Stimulated activated CD4-positive, alpha-beta T cell treated with anti-CD3 and anti-CD28 coated beads, Interleukin-15, amount 100 ng/mL, for 1 hour (primary cell): ENCODE measurements at places on chromosomes 12 and 14.

DNA sequence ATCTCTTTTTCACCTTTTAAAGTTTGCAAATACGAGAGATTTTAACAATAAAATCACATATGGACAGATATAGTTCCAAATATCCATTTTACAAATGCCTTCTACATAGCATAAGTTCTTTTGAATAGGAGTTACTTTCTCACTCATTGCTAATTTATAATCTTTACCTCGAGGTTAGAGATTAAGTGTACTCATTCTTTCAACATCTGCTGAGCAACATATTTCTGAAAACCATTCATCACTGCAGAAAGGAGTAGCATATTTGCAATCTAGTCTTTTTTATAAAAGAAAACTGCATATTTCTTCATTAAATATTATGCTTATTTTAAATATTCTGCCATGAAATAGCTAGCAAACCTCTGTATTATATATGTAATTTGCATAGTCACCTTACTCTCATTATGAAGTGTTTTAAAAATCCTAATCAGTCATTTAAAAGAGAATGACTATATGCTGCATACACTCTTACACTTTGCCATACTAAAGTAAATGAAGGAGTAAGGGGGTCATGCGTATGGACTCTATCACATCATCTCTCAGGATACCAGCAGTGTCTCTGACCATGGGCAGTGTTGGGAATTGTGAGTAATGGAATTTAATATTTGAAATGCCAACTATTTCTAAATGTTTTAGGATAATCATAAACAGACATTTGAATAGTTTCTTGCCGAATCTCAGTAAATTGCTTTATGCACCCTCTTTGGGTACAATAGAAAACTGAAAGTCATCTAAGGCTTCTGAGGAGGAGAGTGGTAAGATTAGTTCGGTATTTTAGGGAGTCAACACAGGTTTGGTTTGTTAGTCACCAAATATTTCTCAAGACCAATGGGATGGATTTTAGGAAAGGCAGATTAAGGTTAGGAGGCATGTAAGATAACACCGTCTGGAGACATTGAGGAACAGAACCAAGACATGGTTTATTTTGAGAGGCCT is 524.8 kb upstream of the ATP2B1 start:
- DNase-seq = no peak

DNA sequence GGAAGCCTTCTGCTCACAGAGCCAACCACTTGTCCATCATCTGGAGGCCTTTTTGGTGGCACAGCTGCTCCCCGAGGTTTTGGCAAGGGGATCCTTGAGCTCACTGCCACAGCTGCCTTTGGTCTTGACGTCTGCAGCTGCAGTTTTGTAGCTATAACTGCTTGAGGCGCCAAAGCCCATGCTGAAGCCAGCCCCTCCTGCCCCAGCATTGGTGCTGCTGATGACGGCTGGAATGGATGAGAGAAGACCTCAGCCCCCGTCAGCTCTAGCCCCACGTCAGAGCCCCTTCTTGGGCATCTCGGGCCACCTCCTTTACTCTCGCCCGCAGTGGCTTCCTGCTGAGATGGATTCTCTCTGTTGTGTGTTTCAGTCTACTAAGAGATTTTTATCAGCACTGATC is 12.3 kb upstream of the KRT74 start:
- no peak for DNase-seq

DNA sequence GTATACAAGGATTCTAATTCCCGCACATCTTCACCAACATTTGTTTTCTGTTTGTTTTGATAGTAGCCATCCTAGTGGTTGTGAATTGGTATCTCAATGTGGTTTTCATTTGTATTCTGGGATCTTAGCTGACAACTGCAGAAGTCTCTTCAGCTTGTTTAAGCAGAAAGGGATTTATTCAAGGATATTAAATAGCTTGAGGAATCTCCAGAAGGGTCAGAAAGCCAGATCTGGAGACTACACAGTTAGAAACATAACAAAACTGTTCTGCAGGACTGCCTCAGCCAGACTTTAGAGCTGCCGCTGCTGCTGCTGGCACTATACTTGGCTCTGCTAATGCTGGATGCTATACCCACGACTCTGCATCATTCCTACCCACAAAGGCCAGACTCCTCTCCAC is 13.4 kb upstream of the CDKL1 start:
- no peak for DNase-seq

DNA sequence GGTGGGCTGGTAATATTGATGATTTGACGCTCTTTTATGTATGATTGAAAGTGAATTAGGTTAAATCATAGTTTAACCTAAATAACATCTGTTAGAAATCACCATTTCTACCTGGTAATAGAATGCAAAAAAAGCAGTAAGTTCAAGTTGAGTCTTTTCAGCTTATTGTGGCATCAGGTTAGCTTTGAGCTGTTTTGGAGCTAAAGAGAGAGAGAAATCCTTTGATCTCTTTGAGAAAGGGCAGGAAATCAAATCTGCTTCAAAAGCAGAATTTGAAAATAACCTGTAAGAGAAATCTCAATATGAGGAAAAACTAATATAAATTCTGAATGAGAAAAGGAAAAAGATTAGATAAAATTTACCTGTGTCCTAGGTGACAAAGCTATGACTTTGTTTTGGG is 62.2 kb downstream of the CKB start:
- DNase-seq = no peak

DNA sequence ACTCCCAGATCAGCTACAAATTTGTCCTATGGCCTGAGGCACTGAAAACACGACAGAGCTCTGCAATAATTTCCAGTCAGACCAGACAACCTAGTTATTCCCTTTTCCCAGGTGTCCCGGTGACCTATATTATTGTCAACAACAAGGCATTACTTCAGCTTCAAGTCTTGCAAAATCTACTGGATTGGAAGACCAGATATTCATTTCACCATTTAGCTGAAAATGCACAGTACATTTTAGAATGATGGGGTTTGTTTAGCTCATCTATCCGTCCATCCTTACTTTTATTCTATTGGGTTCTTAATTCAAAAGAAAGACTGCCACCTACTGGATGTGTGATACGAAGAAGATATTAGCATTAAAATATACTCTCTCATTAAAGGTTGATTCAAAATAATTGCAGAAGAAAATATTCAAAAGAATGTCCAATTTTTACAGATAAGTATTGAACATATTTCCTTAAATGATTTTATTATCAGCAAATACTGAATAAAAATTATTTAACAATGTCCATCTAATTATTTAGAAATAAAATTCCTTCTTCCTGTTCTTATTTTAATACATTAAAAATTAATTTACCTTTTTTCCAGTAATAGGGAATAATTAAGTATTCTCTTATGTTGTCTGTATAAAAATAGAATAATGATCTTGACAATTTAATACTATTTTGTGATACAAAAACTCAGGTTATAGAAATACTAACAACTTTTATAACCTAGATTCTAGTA is 244.9 kb upstream of the LRIG3 start:
- DNase-seq = no peak

DNA sequence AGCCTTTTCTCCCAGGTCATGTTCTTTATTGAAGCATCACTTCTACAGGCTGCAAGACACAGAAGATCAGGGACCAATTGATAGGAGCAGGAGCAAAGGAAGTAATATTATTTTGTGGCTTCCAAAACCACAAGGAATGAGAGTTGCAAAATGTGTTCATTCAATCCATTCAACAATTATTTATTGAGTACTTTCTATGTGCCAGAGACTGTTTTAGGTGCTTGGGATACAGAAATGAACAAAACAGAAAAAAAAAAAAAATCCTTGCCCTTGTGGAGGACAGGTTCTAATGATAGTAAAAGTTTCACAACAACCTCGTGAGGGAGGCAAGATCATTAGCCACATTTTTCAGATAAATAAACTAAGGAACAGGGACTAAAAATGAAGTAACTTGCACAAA is 20.1 kb upstream of the DACT1 start:
- DNase-seq = no peak
